Stimulated activated CD8-positive, alpha-beta memory T cell treated with anti-CD3 and anti-CD28 coated beads, Interleukin-7, amount 100 ng/mL, for 4 hours (primary cell): ENCODE measurements at places on chromosomes 7 and 10.

DNA sequence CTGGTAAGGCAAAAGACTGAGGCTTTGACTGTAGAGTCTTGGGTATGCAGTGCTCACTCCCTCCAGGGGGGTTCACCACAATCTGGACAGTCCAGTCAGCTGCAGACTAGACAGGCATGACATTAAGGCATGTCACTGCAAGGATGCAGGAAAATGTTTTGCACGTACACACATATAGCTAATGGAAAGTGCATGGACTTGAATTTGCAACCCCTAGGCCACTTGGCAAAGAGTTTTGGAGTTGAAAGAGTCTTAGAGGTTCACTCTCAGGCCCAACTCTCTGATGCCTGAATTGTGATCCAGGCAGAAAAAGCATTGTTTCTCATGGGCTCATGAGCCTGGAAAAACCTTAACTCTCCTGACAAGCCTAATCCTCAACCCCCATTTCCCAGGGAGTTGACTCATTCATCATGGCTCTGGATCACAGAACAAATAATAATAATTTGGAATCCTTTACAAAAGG lies 51.9 kb downstream of the LAMB4 start:
- no peak for DNase-seq

GRCh38 chr7:28435732-28436378 lies 23.5 kb downstream of the CREB5 start:
- DNase-seq: no peak

DNA sequence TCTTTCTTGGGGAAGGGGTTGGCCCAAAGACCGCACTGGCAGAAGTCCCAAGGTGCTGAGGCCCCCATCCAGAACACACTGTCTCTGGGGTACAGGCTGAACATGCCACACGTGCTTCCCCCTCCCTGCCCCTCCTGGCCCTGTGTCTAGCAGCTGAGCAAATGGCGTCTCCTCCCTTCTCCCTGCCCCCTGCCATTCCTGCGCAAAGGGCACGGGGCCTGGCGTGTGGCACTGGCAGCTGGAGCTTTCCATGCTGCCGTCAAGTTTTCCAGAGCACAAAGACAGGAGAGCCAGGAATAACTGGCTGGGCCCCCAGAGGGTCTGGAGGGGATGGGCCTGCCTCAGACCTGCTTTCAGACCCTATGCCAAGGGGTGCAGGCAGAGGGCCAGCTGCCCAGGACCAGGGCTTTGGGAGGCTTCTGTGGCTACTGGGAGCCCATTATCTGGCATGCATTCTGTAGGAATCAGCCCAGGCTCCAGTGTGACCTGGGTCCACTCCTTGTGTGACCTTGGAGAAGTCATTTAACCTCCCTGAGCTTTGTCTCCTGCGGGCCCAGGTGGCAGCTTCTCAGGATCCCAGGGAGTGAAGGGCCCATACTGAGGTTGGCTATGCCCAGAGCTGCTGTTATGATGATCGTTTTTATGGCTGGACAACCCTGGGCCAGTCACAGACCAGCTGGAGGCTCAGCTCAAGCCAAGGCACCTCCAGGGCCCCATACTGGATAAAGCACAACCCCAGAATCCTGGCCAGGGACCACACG lies 710 bp upstream of the LDB3 start:
- no peak for DNase-seq

DNA sequence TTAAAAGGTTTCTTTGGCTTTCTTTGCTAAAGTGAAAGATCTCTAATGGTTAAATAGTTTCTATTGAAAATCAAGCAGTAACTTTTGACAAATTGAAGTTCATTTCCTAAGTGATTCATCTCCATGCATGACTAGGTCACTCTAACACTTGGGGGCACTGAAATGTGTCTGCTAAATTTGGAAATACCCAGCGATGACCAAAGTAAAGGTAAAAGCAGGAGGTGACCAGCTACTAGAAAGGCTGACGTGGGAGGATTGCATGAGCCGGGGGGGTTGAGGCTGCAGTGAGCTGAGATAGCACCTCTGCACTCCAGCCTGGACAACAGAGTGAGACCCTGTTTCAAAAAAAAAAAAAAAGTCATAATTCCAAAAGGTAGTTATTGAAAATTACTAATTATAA lies 111.8 kb upstream of the GPR141 start:
- no peak for DNase-seq

DNA sequence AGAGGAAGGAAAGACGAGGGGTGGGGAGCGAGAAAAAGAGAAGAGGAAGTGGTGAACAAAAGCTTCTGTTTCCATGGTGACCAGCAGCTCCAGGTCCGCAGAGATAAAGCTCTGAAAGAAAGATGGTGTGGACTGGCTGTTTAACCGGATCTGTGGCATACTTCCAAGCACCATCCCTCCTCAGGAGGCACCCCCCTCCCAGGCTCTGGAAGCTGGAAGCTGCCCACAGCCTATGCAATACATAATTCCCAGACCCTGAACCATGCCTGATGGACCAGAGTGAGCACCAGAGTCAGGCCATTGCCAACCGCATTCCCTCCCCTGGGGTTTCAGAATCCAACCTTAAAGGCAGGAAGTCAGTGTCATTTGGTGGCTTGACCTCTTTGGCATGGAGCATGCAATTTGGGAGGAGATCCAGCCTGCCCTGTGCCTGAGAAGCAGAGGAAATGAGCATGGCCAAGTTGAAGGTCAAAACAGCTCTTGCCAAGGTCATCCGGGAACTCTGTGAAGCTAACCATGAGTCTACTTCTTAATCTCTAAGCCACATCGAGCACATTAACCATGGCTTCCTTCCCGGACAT lies 22.2 kb upstream of the CPXM2 start:
- DNase-seq: no peak

DNA sequence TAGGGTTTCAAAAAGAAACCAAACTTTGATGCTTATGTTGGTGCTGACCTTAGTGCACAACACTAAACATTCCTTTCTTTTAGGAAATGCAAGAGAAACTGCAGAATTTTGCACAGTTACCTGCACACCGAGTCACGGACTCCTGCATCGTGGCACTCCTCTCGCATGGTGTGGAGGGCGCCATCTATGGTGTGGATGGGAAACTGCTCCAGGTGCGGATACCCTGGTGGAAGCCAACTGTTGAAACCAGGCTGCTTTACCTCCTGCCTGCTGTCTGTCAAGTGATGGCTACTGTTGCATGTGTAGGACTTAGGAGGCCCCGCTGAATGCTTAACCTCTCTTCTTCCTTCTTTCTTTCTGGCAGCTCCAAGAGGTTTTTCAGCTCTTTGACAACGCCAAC lies 11.7 kb downstream of the CASP2 start:
- DNase-seq: peak; percentile 38

GRCh38 chr7:13803134-13803533 lies 186.3 kb downstream of the ETV1 start:
- no peak for DNase-seq

- DNase-seq: no peak
Observed at GRCh38 chr10:51215951-51216834, 141.9 kb downstream of the PRKG1 start.

- DNase-seq: no peak
Observed at GRCh38 chr10:72509206-72509799, 116.6 kb downstream of the MICU1 start.

- no peak for DNase-seq
Observed at GRCh38 chr7:21336743-21337142, 91.1 kb upstream of the SP4 start.
